Kidney (tissue), 22 donors: ENCODE measurements at places on chromosomes 6 and 20.

GRCh38 chr6:146957181-146958093 lies 246.8 kb upstream of the STXBP5 start:
- DNase-seq, result no peak

DNA sequence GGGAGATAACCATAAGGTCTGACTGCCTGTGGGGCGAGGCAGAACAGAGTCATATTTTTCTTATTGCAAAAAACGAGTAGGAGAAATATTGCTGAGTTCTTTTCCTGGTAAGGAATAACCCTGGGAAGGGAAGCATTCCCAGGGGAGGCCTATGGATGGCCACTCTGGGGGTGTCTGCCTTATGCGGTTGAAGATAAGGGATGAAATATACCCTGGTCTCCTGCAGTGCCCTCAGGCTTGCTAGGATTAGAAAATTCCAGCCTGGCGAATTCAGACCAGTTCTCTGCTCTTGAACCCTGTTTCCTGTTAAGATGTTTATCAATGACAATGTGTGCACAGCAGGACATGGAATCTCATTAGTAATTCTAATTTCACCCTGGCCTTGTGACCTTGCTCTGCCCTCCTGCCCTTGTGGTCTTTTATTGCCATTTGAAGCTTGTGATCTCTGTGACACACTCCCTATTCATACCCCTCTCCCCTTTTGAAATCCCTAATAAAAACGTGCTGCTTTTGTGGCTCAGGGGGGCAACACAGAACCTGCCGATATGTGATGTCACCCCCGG lies 491.1 kb upstream of the EYS start:
- no peak for DNase-seq

- no peak for DNase-seq
These were observed 31.9 kb downstream of the STK35 start for GRCh38 chr20:2133318-2134183.

DNA sequence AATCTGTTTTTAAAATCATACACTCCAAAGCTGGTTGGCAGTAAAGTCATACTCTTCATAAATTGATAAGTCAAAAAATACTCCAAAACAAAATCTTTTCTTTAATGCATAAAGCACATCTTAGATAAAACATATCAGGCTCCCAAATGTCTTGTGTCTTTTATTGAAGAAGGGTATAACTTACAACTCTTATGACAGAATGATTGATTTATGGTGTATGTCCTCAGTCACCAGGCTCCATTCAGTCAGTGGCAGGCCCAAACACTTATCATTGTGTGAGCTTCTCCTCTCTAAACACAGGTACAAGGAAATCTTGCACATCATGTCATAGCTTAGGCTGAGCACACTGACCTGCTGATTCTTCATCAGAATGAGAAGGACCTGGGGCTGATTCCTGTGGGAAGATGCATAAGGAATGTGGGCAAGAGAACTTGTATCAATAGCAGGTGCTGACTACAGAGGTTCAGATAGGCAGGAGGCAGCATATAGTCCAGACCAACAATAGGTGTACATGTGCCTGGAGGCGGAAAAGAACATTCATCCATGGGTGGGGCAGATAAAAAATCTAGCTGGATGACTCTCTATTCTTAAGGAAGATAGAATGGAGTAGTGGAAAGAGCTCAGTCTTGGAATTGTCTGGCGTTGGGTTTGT lies 1.9 kb downstream of the CALHM5 start:
- no peak for DNase-seq

DNA sequence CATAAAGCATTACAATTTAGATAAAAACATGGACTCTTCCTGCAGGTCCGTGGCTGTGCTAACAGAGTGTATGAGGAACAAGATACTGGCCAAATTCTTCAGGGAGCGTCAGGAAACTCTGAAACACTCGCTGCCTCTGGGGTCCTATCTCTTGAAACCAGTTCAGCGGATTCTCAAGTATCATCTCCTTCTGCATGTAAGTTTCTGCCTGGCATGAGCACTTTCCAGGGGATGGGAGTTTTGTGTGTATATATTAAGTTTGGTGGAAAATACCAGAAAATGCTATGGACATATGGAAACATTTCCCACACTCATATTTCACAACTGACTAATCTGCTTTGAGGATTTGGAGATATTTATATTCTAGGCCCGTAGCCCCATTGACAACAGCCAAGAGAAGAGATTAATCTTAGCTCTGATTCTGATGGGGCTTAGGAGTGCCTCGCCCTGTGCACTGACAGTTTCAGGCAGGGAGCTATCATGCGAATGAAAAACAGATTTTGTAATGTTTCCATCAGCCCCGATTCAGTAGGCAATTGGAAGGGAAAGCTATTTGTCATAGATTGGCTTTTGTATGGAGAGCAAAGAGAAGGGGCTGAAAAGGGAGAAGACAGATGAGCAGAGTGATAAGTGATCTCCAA lies 64.7 kb upstream of the MTHFD1L start:
- no peak for DNase-seq

GRCh38 chr20:30610751-30611150 lies 646.7 kb upstream of the DEFB115 start:
- no peak for DNase-seq

DNA sequence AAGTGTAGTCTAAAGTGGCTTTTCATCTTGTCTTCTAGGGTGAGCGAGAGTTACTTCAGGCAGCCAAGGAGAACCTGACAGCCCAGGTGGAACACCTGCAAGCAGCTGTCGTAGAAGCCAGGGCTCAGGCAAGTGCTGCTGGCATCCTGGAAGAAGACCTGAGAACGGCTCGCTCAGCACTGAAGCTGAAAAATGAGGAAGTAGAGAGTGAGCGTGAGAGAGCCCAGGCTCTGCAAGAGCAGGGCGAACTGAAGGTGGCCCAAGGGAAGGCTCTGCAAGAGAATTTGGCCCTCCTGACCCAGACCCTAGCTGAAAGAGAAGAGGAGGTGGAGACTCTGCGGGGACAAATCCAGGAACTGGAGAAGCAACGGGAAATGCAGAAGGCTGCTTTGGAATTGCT lies 27.1 kb downstream of the C20orf173 start:
- DNase-seq, result no peak

DNA sequence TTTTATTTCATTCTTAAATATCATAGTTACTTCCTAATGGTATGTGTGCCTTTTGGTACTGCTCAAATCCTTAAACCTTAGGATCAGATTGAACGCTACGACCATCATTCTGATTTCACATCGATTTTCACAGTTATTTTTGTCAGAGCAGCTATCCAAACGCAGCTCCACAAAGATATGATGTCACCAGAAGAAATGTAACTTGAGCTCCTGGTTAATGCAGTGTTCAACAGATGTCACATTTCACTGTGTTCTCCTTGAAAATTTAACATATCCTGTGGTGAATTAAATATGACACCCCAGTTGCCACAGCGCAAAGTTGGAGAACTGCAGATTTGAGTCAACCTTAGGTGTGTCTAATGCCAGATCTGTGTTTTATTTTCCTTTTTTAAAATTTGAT lies 81.4 kb downstream of the CTNNBL1 start:
- no peak for DNase-seq

GRCh38 chr6:55664591-55665587 lies 85.9 kb upstream of the HMGCLL1 start:
- DNase-seq, result no peak

DNA sequence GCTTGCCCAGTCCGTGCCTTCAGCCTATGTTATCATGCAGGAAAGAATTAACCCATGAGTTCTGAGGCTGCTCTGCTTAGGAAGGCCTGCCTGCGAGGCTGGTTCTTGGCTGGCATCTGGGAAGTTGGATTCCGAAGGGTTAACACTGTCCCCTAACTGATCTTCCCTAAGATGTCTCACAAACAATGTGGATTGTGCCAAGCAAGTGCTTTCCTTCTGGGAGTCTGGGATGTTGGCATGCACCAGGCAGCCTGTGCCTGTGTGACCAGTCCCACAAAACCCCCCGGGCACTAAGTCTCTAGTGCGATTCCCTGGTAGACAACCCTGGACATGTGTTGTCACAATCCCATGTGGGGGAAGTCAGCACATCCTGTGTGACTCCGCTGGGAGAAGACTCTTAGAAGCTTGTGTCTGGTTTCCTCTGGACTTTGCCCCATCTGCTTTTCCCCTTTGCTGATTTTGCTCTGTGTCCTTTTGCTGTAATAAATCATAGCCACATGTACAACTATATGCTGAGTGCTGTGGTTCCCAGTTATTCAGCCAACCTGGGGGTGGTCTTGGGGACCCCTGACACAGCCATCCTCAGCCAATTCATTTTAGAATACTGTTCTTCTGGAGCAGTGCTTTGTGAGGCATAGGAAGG lies 83.8 kb downstream of the SLC22A23 start:
- DNase-seq, result no peak
